ENCODE measurements at places on chromosomes 1 and 21.

- no peak for DNase-seq
These were observed 774 bp upstream of the ANGPTL7 start for GRCh38 chr1:11188381-11188780.

DNA sequence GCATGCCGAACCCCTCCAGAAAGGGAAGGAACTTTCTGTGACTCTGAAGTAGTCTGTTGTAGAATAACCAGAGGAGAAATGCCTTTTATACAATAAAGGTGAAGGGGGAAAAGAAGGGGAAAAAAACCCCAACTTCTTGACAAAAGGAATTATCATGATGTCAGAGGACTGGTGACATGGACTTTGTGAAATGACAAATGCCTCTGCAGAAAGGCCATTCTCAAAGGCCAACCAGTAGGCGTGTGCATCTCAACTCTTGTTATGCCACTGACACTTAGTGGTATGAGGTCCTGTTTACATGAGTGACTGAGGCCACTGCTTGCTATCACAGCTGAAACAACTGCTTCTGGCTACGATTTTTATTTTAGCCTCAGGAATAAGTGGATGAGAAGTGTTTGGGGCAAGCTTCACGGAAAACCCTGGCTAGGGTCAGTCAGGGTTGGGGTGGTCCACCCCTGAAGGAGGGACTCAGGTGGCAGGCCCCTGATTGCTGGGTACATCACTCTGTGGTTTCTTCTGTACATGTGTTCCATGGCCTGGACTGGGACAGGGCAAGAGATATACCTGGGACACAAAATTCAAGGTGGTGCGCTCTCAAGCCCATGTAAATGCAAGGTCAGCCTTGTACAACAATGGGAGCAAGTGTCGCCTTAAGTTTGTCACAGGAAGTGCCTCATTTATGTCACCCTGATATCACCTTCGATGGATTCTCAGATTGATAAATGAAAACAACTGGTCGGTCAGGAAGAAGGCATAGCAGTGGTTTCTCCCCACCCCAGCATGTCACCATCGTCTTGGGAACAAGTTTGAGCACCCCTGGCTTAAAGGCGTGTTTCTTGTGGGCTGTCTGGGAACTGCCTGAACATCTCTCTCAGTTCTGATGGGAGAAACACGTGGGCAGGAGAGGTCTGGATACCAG lies 12.4 kb downstream of the RUNX1 start:
- no peak for DNase-seq

DNA sequence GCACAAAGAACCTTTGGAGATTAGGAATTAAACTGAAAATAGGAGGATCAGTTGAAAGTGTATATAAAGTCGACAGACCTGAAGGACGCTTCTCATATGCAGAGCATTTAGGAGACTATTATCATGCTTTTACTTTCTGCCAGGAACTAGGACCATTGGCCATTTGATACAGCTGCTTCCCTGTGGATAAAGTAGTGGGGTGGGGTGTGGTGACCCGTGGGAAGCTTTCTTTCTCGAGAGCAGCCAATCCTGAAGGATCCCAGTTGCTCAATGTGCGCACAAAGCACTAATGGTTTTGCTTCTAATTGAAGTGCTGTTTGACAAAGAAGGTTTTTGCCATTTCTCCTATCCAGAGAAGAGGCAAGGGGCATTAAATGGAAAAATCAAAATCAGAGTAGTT lies 14.9 kb upstream of the CD55 start:
- DNase-seq = no peak

GRCh38 chr1:53655931-53656746 lies 82.8 kb downstream of the GLIS1 start:
- no peak for DNase-seq

- DNase-seq = peak; percentile 70
These were observed 475 bp upstream of the NPPB start for GRCh38 chr1:11858968-11859871.

GRCh38 chr1:178575611-178576361 lies 62.9 kb downstream of the TEX35 start:
- no peak for DNase-seq

- DNase-seq = no peak
These were observed 50.2 kb downstream of the UBE4B start for GRCh38 chr1:10082785-10083479.

DNA sequence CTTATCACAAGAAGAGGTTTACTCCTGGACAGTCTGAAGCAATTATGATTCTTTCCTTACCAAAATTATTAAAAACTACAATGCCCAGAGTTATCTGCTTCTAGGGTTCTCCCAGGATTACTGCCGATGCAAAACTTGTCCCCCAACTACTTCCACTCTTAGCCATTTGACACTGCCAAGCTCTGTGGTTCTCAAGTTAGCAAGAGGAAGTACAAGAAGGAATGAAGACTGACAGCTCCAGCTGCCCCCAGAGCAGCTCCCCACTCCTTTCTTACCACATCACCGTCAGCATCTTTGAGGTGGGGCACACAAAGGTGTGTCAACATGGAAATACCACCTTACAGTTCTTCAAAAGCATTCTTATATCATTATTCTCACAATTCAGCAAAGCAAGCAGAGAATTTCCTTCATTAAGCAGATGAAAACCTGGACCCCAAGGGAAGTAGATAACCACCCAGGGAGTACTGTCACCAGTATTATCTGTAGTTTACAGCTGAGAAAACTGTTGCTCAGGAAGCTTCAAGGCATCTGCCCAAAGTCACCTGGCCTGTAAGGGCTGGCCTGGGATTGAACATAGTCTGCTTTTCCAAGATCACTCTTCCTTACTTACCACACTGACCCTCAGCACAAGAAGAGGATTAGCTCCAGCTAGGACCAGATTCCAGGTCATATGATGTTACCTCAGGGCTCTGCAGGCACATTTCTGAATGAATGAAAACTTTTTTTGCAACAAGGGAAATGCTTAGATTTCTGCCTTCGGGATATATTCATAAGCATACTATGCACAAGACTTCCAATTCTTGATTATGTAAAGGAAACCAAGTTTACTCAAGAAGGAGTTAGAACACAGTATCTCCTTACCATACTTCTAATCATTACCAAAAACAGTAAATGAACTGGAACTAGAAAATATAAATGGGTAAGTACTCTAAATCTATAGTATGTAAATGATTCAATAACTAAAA lies 9.3 kb downstream of the PSMG1 start:
- DNase-seq = no peak

DNA sequence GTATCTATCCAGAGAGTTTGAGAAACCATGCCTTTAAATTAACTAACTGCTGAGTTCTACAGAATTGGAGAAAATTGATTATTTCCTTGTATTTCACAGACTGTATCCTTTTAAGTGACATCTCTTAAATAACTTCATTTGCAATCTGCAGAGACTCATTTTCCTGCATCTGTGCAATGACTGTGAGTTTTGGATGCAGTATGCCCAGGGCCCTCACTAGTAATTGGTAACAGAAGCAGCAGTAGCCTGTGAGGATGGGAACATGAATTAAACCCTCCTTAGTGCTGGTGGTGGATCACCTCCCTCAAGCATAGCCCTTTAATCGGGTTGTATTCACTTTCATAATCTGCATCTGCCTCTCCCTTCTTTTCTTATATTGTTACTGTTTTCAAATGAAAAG lies 21.7 kb upstream of the SH3D21 start:
- no peak for DNase-seq

GRCh38 chr1:227942021-227942715 lies 5.6 kb downstream of the WNT9A start:
- no peak for DNase-seq

GRCh38 chr1:203593723-203594122 lies 32.9 kb upstream of the ATP2B4 start:
- DNase-seq = no peak

GRCh38 chr1:201938440-201939035 lies 7.8 kb downstream of the LMOD1 start:
- no peak for DNase-seq

- DNase-seq = no peak
These were observed 69.7 kb downstream of the ADSS2 start for GRCh38 chr1:244381878-244382565.

GRCh38 chr1:110356379-110356778 lies 17.2 kb downstream of the RBM15 start:
- no peak for DNase-seq

GRCh38 chr1:223323491-223324484 lies 40.2 kb downstream of the SUSD4 start:
- DNase-seq = no peak

DNA sequence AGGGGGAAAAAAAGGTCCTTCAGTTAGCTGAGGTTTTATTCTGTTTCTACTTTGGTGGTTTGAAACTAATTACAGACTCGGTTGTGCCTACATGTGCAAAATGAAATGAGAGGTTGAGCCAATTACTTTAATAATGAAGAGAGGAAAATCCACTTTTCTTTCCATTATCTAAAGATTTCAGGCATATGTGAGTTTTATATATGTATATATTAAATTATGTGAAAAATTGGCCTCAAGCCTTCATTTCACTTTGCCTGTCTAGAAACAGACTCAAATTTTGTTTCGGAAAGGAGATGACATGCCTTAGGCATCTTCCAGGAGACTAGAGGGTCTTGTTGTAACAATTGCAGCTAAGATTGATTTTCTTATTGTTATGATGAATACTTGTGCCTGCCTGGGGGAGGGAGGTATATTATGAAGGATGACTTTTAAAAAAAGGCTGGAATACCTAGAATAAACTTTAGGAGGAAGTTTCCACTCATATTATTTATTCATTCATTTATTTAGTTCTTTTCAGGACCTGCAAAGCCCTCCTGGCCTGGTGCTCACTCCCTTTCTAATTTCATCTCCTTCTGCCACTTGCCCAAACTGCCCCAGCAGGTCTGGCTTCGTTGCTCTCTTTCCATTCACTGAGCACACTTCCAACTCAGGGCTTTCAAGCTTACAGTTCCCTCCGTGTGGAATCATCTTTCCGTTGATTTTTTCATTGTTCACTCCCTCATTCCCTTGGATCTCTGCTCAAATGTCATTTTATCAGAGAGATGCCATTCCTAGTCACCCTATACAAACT lies 94.2 kb upstream of the HOOK1 start:
- DNase-seq = no peak

DNA sequence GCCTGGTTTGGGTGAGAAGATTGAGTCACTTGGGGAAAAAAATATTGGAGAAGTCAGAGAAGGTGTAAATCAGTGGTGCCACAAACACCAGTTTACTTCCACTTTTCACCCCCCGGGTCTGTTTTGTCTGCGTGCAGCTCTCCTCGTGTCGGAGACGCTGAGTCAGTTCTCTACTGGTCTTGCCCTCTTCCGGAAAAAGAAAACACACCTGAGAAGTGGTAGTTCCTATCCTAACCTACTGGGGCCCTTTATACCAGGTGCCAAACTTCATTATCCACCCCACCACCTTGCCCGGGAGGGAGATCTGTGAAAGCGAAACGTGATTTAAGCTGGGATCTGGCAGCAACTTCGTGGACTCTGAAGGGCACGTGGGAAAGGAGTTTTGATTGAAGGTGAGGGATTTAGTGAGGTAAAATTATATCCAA lies 855 bp upstream of the IVNS1ABP start:
- DNase-seq = peak; percentile 47

- no peak for DNase-seq
These were observed 48.1 kb downstream of the AHDC1 start for GRCh38 chr1:27555700-27556424.
